ENCODE measurements at places on chromosomes 5 and 9. TPM values are rescaled to one million over a fixed set of nuclear protein-coding genes. Genes with fewer than 3 reads are reported as not detected.

- DNase-seq, result peak; percentile 43
Measured at GRCh38 chr9:21801683-21802417, 586 bp upstream of the MTAP start.

The LCP2 gene
- 15.6 TPM for polyA plus RNA-seq

The C5orf58 gene
- 1.0 TPM for polyA plus RNA-seq

- no peak for DNase-seq
Measured at GRCh38 chr9:130333712-130334062, 68.1 kb downstream of the HMCN2 start.

- no peak for DNase-seq
Measured at GRCh38 chr5:56649569-56649968, 165.8 kb upstream of the MAP3K1 start.

The GOLPH3 gene
- polyA plus RNA-seq, result 85.5 TPM

The GZMA gene
- 14.9 TPM for polyA plus RNA-seq
